ENCODE measurements at places on chromosomes 6 and 20.

DNA sequence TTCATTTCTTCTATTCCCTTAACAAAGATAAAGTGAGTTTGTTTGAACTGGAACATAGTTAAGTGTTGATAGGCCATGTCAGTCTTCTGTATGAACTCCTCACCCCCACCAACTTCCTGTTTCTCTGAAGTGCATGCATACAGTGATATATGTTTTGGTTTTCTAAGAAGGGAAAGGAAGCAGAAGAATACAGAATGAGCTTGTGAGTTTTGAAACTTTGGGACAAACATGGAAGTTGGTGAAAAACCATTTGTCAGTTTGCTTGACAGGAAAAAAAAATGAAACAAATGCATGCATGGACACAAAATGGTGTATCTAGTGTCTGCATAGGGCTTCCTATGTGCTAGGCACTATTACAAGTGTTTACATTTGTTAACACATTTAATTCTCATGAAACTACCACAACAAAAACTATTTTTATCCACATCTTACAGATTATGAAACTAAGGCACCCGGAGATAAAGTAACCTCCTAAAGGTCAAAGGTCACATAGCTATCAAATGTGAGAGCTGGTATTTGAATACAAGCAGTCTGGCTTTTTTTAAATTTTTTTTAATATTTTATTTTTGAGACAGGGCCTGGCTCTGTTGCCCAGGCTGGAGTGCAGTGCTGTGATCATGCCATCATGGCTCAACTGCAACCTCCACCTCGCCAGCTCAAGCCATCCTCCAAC, 105.9 kb downstream of the ADGRB3 start:
- no peaks in the 10 kb centered on the region for H3K27me3 ChIP-seq
- no peaks in the 10 kb centered on the region for H3K36me3 ChIP-seq
- no peak overlapping the region for H3K4me3 ChIP-seq
- peak overlapping the region; percentile 40 for H3K27ac ChIP-seq

DNA sequence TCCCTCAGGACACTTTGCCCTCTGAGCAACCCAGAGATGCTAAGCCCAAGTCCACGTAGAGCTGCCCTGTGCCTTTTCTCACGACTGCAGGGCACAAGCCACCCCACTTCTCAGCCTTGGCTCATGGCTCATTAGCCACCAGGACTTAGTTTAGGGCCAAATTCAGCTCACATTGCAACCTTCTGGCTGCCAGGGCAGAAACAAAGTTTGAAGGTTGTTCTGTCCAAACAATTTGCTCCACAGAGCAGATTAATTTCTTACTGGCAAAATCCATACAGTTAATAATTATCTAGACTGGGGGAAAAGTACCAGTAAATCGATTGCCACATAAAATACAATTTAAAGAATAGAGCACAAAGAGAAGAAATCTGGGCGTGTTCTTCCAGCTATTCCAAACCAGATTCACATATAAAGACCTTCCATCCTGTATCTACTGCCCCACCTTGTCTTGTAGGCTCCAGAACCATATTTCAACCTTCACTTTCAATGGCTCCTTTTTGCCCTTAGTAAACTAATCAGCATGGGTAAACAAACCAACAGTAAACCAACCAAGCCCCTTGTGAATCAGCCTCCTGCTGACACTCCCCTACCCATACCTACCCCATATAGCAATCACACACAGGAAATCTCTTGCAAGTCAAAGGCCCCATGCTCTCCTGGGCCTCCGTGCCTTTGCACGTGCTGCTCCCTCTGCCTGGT, 101.9 kb downstream of the QRSL1 start:
- DNase-seq, result no peak
- H3K4me3 ChIP-seq, result no peak overlapping the region
- H3K4me1 ChIP-seq, result no peaks in the 10 kb centered on the region
- no peak overlapping the region for H3K27ac ChIP-seq
- no peaks in the 10 kb centered on the region for H3K27me3 ChIP-seq

DNA sequence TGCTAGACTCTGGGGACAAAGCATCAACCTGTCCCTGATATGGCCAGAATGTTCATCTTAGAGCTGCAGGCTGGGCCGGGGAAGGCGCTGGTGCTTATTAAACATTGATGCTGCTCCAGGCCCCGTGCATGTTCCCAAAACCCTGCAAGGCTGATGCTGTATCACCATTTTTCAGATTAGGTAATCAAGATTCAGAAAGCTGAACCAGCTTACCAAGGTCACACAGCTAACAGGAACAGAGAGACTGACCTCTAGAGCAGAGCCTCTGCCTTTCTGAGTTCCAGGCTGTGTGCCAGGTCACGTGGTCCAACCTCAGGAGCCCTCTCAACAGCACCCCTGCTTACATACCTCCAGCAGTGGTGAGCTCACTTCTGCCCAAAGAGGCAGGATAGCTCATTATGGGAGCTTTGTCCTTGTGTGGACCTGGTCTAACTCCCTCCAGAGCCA, 16.1 kb upstream of the VSTM2L start:
- peaks cover 14% of the 10 kb centered on the region for H3K4me1 ChIP-seq
- no peaks in the 10 kb centered on the region for H3K36me3 ChIP-seq
- peak overlapping the region; percentile 19 for H3K27ac ChIP-seq
- H3K27me3 ChIP-seq, result peaks cover 12% of the 10 kb centered on the region
- H3K4me3 ChIP-seq, result no peak overlapping the region
- no peak for DNase-seq

- no peak overlapping the region for H3K27ac ChIP-seq
- DNase-seq, result no peak
- no peaks in the 10 kb centered on the region for H3K27me3 ChIP-seq
- no peaks in the 10 kb centered on the region for H3K4me1 ChIP-seq
- H3K4me3 ChIP-seq, result no peak overlapping the region
Measured at GRCh38 chr6:6951355-6951754, 156.4 kb upstream of the RREB1 start.

- no peaks in the 10 kb centered on the region for H3K36me3 ChIP-seq
- DNase-seq, result no peak
- H3K27me3 ChIP-seq, result no peaks in the 10 kb centered on the region
Measured at GRCh38 chr6:76518443-76518842, 446.0 kb upstream of the IMPG1 start.

GRCh38 chr6:20416567-20417345, 15.1 kb downstream of the E2F3 start:
- no peaks in the 10 kb centered on the region for H3K4me1 ChIP-seq
- no peaks in the 10 kb centered on the region for H3K27me3 ChIP-seq
- no peak overlapping the region for H3K27ac ChIP-seq
- DNase-seq, result no peak
- H3K4me3 ChIP-seq, result no peak overlapping the region

DNA sequence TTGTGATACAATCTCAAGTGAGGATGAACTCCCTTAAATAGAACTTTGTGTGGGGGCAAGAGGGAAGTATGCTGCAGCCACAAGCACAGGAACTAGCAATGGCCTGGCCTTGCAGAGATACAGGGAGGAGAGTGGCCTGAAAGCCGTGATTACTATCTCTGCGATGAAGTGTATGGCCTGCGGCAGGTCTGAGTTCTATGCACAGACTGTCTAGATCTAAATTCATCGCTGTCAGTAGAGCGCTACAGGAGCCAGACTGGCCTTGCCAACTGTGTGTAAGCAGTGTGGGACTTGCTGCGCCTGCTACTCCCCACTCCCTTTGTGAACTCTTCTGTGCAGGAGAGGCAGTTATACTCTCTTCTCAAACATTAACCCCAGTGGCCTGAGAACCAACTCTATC, 997.0 kb downstream of the GRIK2 start:
- H3K27ac ChIP-seq, result no peak overlapping the region
- no peaks in the 10 kb centered on the region for H3K36me3 ChIP-seq
- DNase-seq, result no peak
- H3K4me1 ChIP-seq, result no peaks in the 10 kb centered on the region

GRCh38 chr6:148852688-148853087, 105.9 kb downstream of the UST start:
- no peak for DNase-seq
- no peaks in the 10 kb centered on the region for H3K27me3 ChIP-seq
- H3K36me3 ChIP-seq, result no peaks in the 10 kb centered on the region
- no peak overlapping the region for H3K27ac ChIP-seq

DNA sequence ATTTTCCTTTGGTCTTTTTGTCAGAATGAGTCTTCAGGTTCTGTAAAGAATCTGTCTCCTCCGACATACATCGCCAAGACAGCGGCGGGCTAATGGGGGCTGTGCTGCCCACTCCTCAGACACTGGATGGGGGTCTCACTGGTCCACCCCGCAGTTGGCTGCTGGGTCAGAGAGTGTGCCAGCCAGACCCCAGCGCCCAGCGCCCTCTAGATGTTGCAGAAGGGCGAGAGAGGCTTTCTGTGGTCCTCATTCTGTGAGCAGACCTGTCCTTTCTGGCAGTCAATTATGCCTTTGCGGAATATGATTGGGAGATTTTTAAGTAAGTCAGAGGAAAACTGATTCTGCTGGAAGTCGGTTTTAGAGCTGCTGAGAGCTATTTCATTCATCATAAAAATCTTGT, 7.8 kb upstream of the CCR6 start:
- no peak overlapping the region for H3K27ac ChIP-seq
- DNase-seq, result no peak
- no peak overlapping the region for H3K4me3 ChIP-seq
- no peaks in the 10 kb centered on the region for H3K36me3 ChIP-seq
- H3K4me1 ChIP-seq, result no peaks in the 10 kb centered on the region

DNA sequence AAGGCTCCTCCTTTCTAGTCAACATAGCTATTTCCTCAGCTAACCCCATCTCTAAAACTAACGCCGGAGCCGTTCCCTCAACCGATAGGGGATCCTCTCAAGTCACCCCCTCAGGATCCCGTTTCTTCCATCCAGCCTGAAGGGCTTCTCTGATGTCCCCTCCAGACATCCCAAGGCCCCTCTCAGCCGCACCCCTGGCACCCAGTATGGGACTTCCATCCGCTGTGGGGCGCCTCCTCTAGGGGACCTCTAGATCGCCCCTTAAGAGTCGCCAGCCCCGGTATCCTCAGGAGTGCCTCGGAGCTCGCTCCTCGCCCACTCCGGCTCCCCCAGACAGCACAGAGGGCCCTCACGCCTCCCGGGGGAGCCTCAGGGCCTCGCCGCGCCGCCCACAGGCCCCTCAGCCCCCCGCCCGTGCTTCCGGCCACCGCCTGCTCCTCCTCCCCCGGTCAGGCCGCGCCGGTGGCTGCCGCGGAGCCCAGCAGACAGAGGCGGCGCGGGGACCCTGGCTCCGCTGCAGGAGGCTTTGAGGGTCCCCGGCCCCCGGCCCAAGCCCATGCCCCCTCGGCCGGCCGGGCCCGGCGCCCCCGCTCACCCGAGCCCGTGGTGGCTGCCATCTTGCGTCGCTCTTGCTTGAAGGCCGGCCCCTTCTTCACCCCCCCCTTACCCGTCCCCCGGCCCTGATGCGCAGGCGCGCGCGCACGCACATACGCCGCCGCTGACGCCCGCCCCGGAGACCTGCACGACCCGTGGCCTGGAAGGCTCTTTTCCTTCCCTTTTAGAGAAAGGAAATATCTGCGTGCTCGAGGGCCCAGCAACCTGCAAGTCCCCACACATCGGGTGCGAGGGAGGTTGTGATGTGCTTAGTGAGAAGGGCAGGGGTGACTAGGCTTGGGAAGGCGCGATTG, at the start of gene UBE2V1:
Gene UBE2V1, minus strand, starts transcription at position 639 of the 908 bp plus-strand sequence. Its CDS starts 22 bp downstream, at position 617.
- peak within 1 kb of the TSS; percentile 94 for H3K4me3 ChIP-seq
- peaks cover 15% of the 10 kb centered on the region for H3K4me1 ChIP-seq
- H3K36me3 ChIP-seq, result no peaks in the 10 kb centered on the region
- no peaks in the 10 kb centered on the region for H3K27me3 ChIP-seq
- peak within 1 kb of the TSS; percentile 98 for H3K27ac ChIP-seq
- DNase-seq, result peak; percentile 96

DNA sequence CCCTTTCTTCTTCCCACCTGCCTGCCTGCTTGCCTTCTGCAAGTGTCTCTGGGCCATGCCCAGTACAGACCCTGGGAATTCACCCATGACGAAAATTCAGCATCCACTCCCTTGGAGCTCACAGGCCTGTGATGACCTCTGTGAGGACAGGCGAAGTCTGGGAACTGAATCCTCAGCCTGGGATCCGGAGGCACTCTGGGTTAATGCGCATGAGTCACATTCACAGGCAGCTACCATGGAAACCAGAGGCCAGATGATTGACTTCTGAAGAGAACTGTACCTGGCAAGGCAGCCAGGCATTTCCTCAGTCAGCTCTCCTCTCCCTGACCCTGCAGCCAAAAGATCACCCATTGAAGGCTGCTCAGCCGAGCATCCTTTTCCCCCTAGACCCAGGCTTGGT, 41.0 kb downstream of the SLC9A8 start:
- H3K27ac ChIP-seq, result no peak overlapping the region
- H3K27me3 ChIP-seq, result no peaks in the 10 kb centered on the region
- peaks cover 40% of the 10 kb centered on the region for H3K36me3 ChIP-seq
- H3K4me1 ChIP-seq, result peaks cover 7% of the 10 kb centered on the region

DNA sequence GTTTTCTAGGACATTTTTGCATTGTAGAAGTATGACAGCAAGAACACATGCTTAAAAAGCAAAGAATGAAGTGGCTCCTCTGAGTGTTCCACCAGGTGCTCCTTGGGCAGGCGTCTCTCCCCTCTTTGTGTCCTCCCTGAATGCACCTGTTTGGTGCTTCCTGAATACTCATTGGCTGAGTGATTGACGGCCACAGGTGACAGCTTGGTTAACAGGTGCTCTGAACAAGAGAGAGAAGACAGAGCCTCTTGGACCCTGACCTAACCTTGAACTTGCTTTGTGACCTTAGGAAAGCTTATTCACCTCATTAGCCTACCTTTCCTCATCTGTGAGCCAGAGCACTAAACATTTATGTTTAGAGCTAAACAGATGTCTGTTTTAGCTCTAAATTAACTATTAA, 93.7 kb downstream of the TULP4 start:
- H3K27me3 ChIP-seq, result no peaks in the 10 kb centered on the region
- no peaks in the 10 kb centered on the region for H3K36me3 ChIP-seq
- H3K4me1 ChIP-seq, result no peaks in the 10 kb centered on the region
- H3K4me3 ChIP-seq, result no peak overlapping the region

DNA sequence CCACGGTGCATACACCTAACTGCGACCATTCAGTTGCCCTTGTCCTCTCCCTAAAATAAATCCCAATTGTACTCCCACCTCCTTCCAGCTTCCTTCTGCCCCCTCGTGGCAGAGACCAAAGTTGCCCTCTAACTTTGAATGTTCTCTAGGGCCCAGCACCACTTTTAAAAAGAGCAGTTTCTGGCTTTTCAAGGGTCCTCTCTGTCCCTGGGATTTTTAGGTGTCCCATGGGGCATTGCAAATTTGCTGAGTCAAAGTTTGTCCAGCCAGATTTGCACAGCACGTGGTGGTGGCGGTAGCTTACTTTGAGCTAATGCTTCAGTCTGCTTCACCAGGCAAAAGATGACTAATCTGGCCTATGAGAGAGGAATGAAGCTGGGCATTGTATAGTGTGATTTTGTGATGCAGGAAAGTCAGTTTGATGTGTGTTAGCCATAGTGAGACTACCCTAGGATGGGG, 100.2 kb downstream of the PERP start:
- H3K27me3 ChIP-seq, result no peaks in the 10 kb centered on the region
- DNase-seq, result no peak
- H3K4me1 ChIP-seq, result no peaks in the 10 kb centered on the region
- H3K4me3 ChIP-seq, result no peak overlapping the region
- no peak overlapping the region for H3K27ac ChIP-seq

DNA sequence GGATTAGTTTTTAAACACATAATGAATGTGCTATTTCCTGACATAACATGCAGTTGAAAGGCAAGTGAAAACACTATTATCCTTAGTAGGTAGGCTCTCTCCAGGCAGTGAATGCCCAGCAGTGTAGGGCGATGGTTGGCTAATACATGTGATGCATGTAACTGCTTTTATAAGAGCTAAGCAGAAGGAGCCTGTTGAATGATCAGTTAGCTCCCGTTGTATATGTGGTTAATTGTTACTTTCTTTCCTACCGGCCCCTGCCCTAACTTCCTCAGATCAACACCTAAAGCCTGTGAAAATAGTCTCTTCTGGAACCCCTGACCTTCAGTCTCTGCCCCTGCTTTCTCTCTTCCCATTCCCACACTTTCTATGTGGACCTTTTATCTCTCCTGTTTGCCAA, 10.5 kb downstream of the SOX4 start:
- no peak for DNase-seq
- H3K4me3 ChIP-seq, result no peak overlapping the region
- H3K36me3 ChIP-seq, result no peaks in the 10 kb centered on the region
- no peaks in the 10 kb centered on the region for H3K27me3 ChIP-seq
- H3K4me1 ChIP-seq, result peaks cover 6% of the 10 kb centered on the region
